ENCODE measurements at places on chromosomes 4 and X.

DNA sequence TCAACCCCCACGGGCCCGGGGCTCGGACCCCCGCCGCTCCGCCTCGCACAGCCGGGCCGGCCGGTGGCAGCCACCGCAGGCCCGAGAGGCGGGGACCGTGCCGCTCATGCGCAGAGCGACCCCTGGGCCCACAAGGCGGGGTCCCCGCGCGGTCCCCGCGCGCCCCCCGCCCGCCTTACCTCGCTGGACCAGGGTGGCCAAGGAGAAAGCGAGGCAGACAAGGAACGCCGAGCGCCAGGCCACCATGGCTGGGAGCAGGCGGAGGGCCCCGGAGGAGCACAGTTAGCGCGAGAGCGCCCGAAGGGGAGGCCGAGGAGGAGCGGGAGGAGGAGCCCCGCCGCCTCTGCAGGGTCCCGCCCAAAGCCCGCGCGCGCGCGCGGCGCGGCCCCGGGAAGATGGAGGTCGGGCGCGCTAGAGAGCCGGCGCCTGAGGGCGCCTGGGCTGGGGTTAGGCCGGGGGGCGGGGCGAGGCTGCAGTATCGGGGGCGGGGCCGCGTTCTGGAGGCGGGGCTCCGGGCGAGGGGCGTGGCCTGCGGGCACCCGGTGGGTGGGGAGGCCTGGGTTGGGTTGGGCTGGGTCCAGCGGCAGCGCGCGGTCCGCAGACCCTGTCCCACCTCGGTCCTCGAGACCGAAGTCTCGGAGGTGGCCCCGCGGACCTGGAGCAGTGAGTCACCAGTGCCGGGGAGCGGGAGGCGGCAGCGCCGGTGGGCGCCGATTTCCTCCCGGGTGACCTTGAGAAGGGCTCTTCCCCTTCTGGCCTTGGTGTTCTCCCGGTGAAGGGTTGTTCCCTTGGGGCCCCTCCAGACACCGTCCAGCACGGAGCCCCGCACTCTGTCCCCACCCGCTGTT, at the start of gene CD99L2:
Gene CD99L2, minus strand, starts transcription at position 326 of the 848 bp plus-strand sequence. Its CDS starts 80 bp downstream, at position 246.
- peak; percentile 86 for DNase-seq

- no peak for DNase-seq
These were observed 203.4 kb downstream of the ANAPC10 start for GRCh38 chr4:144894573-144894972.

DNA sequence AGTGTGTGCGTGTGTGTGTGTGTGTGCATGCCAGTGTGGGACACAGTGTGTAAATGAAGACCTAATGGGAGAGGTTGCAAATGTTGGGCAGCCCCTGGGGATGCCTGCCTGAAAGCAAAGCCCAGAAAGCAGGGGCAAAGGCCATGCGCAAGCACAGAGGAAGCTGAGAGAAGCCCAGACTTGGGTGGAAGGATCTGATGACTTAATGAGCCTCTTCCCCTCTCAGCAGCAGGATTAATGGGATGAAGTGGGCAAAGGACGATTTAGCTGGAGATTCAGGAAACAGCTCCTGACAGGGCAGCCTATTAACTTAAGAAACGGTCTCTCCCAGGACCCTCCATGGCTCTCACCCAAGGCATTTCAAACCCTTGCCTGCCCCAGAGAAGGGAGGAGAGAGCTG, 107.3 kb downstream of the EFNB1 start:
- no peak for DNase-seq

- DNase-seq = no peak
These were observed 44.4 kb downstream of the UGT2A3 start for GRCh38 chr4:68907245-68907644.

DNA sequence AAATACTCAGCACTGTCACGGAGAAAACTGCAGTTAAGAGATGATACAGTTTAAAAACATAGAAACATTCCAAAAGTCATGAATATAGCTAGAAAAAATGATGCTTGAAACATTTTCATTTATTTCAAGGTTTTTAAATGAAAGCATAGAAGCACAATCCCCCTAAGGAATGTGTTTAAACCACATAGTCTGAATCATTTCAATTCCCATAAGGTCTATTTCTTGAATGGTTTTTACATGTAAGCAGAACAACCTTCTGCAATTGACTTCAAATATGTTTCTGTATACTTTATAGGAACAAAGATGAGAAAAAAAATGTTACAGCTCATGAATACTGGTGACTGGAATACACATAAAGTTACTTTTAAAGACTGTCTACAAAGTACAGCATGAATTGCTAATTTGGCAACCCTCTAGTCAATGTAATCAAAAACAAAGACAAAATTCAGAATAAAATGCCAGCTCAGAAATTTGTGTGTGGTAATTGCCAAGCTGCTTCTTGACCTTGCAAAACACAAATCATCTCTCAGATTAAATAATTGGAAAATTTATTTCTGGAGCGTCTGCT, 886.4 kb upstream of the ADGRL3 start:
- DNase-seq = no peak

GRCh38 chrX:103776546-103776945, at the start of gene PLP1:
TSS of gene PLP1 (plus strand) at chrX:103776840. CDS start at chrX:103776996, 156 bp downstream.
- no peak for DNase-seq

Data from stimulated activated CD4-positive, alpha-beta T cell treated with anti-CD3 and anti-CD28 coated beads, Interleukin-12 subunit alpha, Interleukin-12 subunit beta, amount 100 ng/mL, for 48 hours (primary cell).